T-helper 17 cell (primary cell): ENCODE measurements at places on chromosomes 3 and 15.

DNA sequence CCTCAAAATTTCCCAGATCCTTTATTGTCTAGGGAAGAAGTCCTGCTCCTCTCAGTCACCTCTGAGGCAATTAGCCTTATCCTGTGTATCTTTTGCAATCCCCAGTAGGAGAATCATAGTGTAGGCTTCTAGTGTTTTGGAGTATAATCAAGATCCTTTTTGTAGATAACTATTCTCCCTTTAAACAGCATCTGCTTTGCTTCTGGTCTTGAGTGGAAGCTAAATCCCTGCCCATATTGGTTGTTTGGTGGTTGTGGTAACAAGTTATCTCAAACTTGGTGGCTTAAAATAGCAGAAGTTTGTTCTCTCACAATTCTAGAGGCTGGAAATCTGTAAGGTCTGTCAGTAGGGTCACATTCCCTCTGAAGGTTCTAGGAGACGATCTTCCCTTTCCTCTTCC lies 217.5 kb upstream of the RASGRP1 start:
- no peak for DNase-seq

DNA sequence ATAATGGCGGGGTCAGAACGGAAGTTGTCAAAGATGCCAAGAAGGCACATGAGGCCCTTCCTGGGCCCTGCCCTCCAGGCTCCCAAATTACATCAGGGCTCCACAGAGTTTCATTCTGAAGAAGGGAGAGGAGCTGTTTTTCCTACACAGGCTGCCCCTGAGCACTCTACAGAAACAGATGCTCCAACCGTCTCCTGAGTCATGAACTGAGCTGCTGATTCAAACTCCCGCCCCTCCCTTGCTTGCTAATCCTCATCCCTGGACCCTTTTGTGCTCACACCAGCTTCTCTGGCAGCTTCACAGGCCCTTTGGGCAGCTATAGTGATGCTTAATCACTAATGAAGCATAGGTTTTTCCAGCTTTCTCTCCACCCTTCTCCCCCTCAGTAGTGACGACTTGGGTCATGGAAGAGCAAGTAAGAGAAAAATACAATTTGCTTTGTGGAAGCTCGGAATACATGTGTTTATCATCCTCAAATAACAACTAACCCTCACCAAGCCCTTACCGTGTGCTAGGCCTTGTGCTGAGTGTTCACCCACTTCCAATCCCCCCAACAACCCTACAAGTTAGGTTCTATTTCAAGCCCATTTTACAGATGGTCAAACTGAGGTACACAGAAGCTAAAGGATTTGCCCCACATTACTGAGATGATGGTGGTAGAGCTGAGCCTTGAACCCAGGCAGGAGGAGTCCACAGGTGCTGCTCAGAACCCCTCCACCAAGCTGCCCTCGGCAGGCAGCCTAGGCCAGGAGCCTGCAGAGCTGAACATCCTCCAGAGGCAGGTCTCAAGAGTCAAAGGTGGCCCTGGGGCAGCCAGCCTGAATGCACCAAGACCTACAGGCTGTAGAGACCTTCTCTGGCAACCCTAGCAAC lies 21.9 kb downstream of the MEGF11 start:
- no peak for DNase-seq

DNA sequence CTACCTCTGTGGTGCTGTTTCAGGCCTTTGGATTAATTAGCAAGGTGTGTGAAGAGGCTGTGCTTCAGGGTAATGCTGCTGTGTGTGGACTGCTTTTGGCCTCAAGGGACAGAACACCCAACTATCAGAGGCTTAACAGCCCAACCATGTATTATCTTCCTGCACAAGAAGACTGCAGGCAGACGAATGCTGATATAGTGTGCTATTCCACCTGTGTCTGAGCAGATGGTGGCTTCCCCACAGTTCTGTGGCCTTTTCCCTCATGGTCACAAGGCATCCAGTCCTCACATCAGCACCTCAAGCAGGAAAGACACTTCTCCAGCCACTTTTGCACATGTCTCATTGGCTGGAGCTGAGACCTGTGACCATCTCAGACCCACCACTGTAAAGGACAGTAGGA lies 76.6 kb downstream of the CHCHD6 start:
- no peak for DNase-seq

DNA sequence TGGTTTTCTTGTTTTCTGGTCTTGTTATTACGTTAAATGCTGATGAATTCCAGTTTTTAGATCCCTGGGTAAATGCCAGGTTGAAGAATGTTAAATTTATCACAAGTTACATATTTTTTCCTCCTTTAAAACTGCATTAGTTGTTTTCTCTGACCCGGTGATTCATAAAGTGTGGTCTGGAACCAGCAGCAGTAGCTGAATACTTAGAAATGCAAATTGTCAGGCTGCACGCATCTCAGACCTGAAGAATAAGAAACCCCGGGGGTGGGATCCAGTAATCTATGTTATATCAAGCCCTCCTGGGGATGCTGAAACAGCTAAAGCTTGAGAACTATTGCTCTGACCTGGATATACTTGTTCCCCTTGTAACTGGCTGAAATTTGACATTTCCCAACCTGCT lies 69.1 kb downstream of the PEX5L start:
- DNase-seq, result no peak

DNA sequence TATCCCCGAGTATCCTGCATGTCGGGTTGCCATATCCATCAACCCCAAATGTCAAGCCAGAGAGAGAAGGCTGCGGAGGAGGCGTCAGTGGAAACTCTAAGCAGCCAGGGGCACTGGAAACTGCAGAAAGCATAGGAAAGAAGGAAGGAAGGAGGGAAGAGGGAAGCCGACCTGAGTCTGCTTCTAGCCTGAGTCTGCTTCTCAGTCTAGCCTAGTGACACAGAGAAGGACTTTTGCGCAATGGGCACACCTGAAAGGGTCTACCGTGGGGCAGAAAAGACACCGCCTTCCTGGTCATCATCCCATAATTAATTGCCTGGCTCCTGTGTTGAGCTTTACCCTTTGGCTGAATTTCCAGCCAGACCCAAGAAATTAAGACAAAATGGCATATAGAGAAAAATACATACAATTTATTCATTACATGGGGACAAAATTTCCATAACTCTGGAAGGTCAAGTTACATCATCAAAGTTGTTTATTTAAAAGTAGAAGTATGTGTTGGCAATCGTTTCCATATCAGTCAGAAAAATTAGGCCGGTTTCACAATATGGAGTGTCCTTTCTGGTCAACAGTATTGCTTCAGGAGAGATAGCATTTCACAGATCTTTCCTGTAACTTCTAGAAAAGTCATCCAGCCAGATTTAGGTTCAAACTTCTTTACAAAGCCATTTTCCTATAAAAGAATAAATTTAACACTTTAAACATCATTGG lies 10.3 kb downstream of the BCL2A1 start:
- no peak for DNase-seq

GRCh38 chr3:9915254-9916141 lies 1.4 kb upstream of the IL17RC start:
- DNase-seq, result peak; percentile 25
